ENCODE measurements at places on chromosomes 5 and 9.
A peak's percentile ranks its signal among the peaks of the same experiment; 100 is the strongest.

- DNase-seq = no peak
These were observed 499.2 kb upstream of the COX7C start for GRCh38 chr5:86118542-86118941.

- no peak for DNase-seq
These were observed 318.4 kb downstream of the PSAT1 start for GRCh38 chr9:78615372-78615771.

DNA sequence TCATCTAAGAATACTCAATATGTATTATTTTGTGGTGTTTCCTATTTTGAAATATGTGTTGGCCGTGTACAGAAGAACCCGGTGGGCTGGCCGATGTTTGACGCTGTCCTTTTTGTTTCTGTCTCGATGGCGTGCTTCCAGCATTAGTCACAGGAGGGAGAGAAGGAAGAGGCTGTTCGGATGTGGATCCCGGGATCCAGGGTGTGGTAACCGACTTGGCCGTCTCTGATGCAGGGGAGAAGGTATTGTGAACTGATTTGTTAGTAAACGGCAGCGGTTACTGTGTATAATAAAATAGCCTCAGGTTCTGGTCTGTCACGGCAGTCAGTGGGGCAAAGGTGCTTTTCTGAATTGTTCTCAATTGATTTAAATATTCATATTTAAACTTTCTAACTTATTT lies 275.0 kb downstream of the ARHGEF28 start:
- no peak for DNase-seq

DNA sequence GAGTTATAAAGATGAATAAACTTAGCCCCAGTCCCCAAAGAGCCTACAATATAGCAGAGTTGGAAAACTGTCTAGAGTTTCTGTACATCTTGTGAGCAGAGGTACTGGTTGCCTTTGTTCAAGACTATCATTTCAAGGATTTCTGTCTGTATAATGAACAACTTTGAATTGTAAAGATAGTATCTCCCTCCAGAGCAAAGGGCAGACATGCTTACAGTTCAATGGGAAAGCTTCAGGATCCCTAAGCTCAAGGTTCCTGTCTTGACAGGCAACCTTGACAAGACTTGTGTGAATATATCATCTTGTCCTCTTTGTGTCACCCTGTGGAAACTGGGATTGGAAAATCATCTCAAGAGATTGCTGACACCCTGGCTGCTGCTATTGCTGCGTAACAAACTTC lies 242.8 kb upstream of the VLDLR start:
- no peak for DNase-seq

GRCh38 chr9:108654566-108654965 lies 201.2 kb downstream of the ACTL7B start:
- DNase-seq = no peak

DNA sequence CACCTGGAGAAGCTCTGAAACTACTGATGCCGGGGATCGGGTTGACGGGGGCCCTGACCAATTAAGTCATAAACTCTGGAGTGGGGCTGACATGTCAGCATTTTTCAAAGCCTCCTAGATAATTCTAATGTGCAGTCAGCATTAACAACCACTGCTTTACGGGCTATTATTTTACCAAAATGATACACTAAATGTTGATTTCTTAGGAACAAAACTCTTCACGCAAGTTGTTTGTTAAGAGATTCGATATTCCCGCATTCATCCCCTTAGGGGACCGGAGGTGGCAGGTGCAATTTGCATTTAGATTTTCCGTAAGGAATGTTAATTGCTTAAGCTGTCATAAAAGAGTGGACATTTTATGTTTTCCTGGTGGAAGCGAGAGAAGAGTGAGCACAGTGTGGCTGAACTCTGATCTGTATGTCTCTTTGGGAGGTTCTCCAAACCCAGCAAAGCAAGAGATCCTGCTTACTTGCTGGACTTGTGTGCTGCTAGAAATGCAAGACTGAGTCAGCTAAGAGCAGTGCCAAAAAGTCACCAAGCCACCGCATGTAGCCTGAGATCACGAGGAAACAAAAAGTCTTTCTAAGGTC lies 77.6 kb downstream of the UGCG start:
- no peak for DNase-seq

- DNase-seq = no peak
These were observed 546.8 kb upstream of the FTMT start for GRCh38 chr5:121304838-121305237.

GRCh38 chr5:175517824-175518450 lies 39.6 kb downstream of the SFXN1 start:
- DNase-seq = peak; percentile 19

GRCh38 chr5:14295610-14296009 lies 152.5 kb downstream of the TRIO start:
- no peak for DNase-seq

DNA sequence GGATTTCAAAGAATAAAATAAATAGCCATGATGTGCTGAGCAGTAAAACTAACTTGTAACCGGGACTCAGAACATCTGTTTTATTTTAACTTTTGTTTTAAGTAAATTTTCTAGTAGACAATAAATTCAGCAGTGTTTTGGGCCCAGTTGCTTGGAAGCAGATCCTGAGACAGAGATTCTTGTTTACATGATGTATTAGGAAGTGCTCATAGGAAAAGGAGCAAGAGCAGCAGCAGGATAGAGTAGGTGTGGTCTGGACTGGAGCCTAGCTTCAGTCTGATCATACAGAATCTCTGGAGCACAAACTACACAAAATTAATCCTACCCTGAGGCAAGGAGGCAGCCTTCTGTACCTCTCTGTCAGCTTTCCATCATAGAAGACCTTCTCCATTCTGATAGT lies 139.2 kb upstream of the CCNH start:
- no peak for DNase-seq

- DNase-seq = no peak
These were observed 124.3 kb downstream of the ENC1 start for GRCh38 chr5:74516211-74516636.

DNA sequence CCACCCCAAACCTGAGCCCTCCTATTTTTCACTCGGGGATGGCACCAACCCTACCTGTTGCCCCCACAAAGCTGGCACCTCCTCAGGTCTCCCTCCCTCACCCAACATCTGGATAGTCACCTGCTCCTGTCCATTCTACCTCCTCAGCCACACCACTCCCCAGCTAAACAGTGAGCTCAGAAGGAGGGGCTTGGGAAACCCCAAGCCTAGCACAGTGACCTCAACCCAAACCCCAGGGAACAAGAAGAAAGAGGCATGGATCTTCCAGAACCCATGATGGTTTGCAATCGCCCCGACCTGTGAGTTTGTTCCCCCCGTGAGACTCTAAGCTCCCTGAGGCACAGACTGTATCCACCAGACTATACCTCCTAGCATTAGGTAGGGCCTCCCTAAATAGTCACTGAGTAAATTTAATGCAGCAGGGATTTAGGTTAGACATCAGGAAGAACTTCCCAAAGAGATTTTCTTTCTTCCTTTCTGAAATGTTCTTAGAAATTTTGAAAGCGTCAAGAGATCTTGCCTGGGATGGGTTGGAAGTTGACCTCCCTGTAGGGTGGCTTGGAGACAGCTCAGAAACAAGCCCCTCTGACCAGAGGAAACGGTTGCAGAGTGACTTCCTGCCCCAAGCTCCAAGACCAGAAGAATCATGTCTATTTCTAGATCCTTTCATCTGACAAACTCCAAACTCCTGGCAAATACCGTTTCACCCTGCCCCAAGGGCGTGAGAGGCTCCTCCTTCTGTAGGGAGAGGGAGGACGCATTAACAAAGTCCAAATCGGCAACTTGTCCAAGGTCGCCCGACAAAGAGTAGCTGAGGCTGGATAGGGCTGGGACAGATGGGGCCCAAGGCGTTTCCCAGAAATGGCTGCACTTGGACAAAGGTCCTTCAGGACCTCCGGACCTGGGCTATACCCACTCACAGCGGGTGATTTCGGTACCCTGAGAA lies 4.1 kb downstream of the FIBCD1 start:
- DNase-seq = no peak

- peak; percentile 8 for DNase-seq
These were observed 13.9 kb downstream of the REXO4 start for GRCh38 chr9:133403766-133404453.

GRCh38 chr5:133844836-133845235 lies 123.6 kb downstream of the C5orf15 start:
- no peak for DNase-seq

GRCh38 chr9:134852906-134853654 lies 27.5 kb upstream of the FCN2 start:
- no peak for DNase-seq

GRCh38 chr5:59206132-59206581 lies 623.3 kb downstream of the RAB3C start:
- no peak for DNase-seq

DNA sequence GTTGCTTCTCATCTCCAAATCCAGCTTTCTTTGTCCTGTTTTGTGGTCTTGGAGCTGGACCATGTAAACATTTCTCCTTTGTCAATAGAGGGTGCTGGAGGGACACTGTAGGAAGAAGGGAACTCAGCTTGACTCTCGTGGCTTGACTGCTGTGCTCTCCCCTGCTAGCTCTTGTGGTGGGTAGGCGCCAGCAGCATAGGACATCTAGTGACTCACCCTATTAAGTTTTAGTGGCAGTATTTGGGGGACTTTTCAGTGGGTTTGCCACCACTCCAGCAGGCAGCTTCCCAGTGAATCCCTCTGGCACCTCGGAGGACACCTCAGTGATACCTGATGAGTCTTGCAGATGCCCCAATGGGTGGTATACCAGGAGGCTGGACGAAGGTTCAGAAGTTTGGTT lies 97.8 kb downstream of the TSSK1B start:
- no peak for DNase-seq

DNA sequence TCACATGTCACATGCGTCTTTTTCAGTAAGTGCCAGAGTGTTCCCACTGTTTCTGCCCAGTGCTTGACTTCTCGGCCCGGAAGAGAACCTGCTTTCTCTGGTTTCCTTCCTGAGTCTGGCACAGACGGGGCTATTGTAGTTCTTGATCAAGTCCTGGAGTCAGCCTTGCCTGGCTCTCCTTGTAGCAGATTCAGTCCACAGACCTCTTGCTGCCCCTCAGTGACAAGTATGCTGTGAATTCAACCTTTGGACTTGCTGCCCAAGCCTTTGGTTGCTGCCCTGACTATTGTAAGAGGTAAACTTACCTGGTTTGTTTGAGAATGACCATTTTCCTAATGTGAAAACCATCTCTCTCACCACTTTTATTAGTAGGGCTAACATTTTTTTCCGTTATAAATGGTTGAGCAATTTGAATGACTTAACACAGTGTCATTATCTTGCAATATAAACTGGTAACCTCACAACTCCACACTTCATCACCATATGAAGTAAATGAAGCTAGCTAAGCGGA lies 24.7 kb downstream of the ZBTB34 start:
- DNase-seq = no peak
